Astrocyte of the spinal cord (primary cell): ENCODE measurements at places on chromosomes 13 and 19.

DNA sequence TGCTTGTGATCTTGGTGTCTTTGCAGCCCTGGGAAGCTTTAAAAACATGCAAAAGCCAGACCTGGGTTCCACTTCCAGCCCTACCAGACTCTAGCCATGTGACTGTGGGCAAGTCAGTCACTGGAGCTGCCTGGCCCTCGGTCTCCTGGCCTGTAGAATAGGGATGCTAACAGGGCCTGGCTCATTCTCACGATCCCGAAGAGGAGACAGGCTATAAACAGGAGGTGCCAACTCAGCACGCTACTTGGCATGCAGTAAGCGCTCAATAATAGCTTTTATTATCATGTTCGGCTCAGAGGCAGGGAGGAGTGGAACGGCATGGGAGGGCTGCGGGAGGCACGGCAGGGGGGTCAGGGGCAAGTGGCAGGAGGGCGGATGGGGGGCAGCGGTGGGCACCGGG lies 1.7 kb downstream of the CTXN1 start:
- no peak for DNase-seq

- no peak for DNase-seq
Measured at GRCh38 chr13:67860315-67860714, 630.2 kb upstream of the PCDH9 start.

DNA sequence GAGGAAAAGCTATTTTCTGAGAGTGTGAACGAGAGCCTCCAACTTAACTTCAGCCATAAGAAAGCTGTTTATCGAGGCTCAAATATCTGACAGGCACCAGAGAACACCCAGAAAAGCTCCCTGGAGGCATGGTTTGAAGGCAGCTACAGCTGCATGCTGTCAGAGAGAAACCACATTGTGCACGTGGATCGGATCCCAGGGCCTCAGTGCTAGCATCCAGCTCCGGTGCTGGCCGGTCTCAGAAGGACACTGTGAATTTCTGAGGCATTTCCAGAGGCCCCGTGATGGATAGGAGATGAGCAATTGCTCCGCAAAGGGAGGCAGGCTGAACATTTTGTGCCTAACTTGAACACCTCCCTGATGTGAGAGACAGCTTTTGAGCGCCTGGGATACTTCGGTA lies 315.7 kb downstream of the FGF9 start:
- no peak for DNase-seq

GRCh38 chr19:41709951-41710645 lies 1.7 kb downstream of the CEACAM5 start:
- no peak for DNase-seq

DNA sequence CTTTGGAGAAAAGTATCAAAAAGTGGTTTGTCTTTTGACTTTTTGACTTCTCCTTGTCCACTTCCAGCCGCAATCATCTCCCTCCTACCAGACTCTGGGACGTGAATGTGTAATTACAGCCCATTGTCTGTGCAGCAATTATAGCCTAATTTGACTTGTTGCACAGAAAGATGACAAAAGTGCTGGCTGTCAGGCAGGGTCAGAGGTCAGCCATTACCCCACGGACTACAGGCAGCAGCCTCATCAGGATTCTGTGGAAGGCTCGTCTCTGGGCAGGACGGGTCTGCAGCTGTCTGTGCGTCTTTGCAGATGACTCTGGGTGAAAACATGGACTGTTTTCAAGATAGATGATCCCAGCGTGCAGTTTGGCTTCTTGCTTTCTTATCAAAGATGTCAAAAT lies 102.2 kb upstream of the EDNRB start:
- DNase-seq: no peak

DNA sequence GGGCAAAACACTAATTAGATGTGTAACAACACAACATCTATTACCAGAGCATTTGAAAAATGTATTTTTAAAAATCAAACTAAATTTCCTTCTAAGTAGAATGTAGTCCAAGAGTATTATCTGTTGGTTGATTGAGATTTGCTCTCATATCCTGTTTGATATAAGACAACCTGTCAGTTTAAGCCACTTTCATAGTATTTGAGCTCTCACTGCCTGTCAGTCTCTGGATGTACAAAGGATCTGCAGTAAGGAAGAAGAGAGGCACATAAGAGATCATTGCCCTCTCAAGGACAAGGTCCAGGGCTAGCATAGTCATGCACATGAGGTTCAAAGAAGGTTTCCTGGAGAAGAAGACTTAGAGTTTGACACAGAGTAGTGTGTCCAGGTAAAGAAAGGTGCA lies 57.4 kb downstream of the FGF14 start:
- DNase-seq: no peak

DNA sequence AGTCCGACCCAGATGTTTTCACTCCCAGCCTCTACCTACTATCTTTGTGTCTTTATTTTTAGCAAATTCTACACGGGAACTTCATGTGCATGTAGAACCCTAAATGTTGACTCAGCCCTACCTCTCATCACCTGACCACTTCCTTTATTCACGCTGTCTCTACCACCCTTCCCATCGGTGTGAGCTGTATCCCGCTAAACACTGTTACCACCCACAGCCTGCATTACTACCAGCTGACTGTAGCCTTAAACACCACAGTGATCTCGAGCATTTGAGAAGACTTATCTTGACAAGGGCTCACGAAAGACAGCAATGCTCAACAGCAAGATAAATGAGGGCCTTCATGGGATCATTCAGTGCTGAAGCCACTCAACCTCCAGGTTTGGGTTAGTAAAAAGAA lies 15.1 kb downstream of the NCR1 start:
- no peak for DNase-seq

DNA sequence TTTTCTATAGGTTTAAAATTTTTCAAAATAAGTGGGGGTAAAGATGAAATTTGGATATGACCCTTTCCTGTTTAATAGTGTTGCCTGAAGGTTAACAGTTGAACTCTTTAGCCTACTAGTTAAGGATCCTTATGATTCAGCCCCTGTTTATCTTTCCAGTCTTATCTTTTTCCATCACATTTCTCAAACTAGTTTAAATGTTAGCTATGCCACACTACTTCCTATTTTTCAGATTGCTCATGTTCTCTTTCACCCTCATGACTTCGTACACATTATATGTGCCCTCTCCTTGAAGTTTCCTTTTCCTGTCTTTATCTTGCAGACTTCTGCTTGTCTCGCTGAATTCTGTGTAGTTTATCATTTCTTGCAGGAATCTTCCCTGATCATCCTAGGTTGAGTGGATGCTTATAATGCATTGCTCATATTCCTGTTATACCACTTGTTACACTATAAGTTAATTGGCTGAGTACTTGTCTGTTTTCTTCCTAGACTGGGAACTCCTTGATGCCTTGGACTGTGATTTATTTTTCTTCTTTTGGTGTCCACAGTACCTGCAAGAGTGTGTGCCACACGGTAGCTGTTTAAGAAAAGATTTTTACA lies 86.7 kb downstream of the FNDC3A start:
- DNase-seq: no peak

DNA sequence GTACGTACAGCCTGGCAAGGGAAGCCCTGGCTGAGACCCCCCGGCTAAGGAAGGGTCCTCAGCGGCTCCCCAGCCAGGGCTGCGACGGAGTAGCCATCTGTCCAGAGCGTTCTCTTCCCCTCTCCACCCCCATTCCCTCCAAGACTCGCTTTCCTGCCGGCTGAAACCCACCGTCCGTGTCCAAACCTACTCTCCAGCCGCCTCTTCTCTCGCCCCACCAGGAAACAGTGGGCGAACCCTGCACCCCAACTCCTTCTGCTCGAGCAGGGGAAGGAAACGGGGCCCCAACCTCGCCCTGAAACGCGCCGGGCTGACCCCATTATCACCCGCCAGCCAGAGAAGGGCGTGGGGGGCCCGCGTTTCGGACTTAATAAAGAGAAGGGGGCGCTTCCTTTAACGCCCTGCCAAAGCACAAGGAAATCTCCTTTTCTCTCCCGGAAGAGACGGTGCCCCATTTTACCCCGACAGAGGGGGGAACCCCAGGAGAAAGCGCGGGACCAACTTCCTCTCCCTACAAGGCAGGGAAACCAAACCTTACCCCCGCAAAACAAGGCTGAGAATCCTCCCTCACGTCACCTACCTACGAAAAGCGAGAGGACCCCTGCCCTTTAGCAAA lies 2.5 kb downstream of the ZC3H4 start:
- DNase-seq: no peak

- DNase-seq: peak; percentile 52
Measured at GRCh38 chr13:85236413-85236812, 562.8 kb downstream of the SLITRK6 start.

GRCh38 chr19:28313633-28314032 lies 899.3 kb downstream of the UQCRFS1 start:
- DNase-seq: peak; percentile 73

- DNase-seq: no peak
Measured at GRCh38 chr13:112186091-112186490, 119.1 kb downstream of the SOX1 start.

DNA sequence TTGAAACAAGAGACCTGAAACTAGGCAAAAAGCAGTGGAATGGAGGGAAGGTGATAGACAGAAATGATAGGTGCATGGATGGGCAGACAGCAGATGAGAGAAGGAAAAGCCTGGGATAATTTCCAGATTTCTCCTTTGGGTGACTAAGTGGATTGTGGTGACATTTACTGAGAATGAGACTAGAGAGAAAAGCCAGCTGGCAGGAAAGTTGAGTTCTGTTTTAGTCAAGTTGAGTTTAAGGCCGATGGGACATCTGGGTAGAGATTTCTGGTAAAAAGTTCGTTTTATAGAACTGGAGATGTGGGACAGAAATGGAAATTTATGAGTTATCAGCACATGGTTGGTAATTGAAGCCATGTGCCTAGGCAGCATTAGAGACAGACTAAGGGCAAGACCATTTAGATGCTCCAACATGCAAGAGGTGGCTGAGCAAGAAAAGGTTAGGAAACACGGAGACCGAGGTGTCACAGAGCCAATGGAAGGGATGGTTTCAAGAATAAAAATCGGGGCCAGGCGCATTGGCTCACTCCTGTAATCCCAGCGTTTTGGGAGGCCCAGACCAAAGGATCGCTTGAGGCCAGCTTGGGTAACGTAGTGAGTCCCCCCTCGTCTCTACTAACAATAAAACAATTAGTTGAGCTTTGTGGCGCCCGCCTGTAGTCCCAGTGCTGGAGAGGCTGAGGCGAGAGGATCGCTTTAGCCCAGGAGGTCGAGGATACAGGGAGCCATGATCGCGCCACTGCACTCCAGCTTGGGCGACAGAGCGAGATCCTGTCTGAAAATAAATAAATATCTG lies 9.6 kb upstream of the DGKH start:
- no peak for DNase-seq

- no peak for DNase-seq
Measured at GRCh38 chr19:34265221-34265650, 10.9 kb downstream of the GARRE1 start.

DNA sequence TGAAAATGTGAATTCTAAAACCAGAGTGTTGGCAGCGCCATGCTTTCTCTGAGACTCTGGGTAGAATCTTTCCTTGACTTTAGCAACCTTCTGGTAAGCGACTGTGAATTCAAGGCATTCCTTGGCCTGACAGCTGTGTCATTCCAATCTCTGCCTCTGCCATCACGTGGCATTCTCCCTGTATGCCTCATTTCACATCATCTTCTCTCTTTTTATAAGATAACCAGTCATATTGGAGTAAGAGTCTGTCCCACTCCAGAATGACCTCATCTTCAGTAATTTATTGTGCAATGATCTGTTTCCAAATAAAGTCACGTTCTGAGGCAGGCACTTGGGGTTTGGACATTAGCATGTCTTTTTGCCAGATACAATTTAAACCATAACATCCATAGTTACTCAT lies 103.4 kb upstream of the POSTN start:
- peak; percentile 83 for DNase-seq

- DNase-seq: peak; percentile 46
Measured at GRCh38 chr13:72864142-72865011, 82.4 kb downstream of the PIBF1 start.

GRCh38 chr13:30679483-30680330 lies 55.6 kb upstream of the ALOX5AP start:
- DNase-seq: peak; percentile 56

DNA sequence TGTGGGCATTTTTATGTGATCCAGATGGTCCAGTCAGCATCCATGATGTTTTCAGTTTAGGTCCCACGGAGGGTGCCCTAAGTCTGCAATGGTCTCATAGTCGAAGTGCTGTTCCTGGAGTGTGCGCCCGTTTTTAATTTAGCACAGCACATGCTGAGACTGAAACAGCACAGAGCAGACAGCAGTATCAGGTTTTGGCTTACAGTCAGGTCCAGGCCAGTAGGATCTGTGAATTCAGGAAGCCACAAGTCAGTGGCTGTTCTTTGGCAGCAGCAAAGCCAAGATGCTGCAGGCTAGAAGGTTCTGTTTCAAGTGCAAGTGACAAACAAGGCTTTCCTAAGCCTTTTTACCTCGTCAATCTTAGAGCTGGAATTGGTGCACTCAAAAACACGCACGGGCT lies 18.3 kb downstream of the FBXO27 start:
- no peak for DNase-seq

GRCh38 chr13:111542530-111543341 lies 222.3 kb downstream of the TEX29 start:
- no peak for DNase-seq

DNA sequence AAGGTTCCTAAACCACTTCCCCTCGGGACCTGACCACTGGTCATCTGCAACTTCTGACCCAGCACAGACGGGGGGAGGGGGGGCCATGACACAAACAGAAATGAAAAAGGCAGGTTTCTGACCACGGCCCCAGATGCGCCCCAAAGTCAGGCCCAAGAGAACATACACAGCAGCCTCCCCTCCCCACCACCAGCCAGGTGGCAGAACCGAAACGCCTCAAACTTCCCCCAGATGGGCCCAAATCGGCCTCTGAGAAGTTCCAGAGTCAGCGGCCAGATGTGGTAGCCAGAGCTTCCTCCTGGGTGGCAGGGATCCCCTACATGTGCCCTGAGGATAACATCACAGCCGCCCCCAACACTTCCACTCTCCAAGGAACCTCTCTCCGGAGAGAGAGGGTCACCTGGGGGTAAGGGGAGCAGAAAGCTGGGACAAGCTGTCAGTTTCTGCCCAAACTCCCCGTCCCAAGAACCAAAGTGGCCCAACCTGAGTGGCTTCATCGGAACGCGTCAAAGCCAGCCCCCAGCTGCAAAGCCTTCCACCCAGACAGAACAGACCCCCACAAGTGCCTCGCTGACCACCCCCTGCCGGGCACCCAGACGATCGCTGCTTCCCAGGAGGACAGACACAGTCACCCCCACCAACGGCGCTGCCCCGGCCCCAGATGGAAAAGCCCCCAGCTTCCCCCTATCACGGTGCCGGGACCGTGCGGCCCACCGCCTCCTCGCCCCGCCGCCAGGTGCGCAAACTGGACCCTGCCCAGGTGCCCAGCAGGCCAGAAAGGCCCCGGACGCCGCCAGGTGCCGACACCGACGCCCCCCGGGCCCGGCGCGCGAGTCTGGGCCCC lies 800 bp downstream of the ELL start:
- no peak for DNase-seq

DNA sequence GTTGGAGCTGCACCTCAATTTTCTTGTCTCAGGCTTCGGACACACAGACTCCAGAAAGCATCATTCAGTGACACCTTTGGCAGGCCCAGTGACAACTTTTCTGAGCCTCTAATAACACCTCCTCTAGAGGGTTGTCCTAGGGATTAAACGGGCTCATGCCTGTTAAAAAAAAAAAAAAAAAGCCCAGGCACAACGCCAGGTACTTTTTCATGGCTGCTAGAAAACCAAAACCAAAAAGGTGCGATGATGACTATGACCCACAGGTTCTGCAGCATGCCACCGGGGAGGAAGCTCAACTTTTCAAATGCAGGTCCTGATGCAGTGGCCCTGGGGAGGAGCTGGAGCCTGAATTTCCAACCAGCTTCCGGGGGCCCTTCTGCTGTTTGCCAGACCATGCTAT lies 184.2 kb downstream of the ABCC4 start:
- DNase-seq: no peak
